GM23338 (cell line): ENCODE measurements at places on chromosomes 2 and 18. TPM values are rescaled to one million over a fixed set of nuclear protein-coding genes. Genes with fewer than 3 reads are reported as not detected.
A peak's percentile ranks its signal among the peaks of the same experiment; 100 is the strongest.

DNA sequence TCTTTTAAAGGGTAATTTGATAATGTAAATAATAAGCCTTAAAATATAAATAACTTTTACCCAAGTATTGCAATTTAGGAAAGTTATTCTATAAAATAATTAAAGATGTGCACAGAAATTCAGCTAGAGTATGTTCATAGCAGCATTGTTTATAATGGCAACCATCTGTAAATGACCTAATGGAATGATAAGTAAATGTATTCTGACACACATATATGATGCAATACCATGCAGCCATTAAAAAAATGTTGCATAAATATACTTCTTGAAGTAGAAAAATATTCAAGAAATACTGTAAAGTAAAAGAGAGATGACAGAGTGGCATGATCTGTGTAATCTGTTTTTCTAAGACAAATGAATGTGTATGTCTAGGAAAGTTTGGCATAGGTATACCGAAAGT lies 545.7 kb downstream of the ZEB2 start:
- no peaks in the 10 kb centered on the region for H3K36me3 ChIP-seq
- H3K27ac ChIP-seq = no peak overlapping the region
- DNase-seq = no peak
- H3K27me3 ChIP-seq = no peaks in the 10 kb centered on the region
- no peak overlapping the region for H3K4me3 ChIP-seq

DNA sequence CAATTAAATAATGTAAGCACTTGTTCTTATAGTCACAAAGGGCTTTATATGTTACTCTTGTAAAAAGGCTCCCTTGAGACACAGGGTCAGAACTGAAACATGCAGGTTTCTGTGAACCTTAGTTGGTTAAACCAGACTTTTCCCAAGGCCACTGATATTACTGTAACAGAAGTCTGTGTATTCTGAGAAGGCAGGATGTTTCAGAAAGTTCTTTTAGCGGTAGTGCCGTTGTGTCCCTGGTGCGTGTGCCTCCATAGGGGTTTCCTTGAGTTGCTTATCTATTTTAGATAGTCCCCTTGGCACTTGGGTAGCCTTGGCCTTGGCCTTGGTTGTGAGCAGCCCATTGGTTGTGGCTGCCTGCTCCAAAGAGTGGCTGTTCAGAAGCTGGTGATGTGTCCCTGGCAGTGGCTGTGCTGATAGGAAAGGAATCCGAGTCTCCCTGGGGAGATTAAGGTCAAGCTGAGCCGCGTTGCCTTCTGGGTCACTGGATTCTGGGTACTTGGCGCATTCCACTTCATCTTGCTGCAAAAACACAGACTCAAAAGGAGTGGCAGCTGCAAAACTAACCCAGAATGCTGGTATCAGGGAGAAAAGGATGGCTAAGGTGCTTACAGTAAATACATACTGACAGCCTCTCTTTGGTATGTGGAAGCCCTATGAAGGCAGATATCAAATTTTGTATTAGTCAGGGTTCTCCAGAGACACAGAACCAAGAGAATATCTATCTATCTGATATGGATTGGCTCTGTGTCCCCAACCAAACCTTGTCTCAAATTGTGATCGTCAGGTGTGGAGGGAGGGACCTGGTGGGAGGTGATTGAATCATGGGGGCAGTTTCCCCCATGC lies 69.7 kb downstream of the FHOD3 start:
- no peaks in the 10 kb centered on the region for H3K27me3 ChIP-seq
- H3K4me1 ChIP-seq = no peaks in the 10 kb centered on the region
- DNase-seq = no peak
- H3K36me3 ChIP-seq = no peaks in the 10 kb centered on the region
- H3K27ac ChIP-seq = no peak overlapping the region
- H3K4me3 ChIP-seq = no peak overlapping the region

DNA sequence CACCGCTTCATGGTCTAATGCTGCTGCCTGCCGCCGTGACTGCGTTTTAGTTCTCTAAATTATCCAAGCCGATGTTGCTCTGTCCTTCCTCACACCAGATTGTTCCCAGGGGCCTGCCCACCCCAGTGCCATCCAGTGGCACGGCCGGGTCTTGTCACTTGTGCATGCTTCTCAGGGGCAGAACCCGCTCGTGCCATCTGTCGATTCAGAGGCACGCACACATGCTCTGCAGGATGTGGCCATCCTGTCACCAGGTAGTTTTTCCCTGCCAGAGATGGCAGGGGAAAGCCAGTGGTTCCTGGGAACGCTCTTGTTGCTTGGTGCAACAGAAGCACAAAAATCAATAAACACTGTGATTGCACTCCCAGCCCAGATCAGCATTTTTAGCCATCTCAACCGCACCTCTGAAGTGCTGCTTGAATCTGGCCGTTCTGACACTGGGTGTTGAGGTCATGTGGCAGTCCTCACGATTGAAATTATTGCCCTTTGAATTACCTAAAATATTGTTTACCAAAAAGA lies 119.6 kb upstream of the BOD1L2 start:
- no peaks in the 10 kb centered on the region for H3K27me3 ChIP-seq
- peaks cover 5% of the 10 kb centered on the region; the same call in 1 of the 2 replicates for H3K4me1 ChIP-seq
- no peaks in the 10 kb centered on the region for H3K36me3 ChIP-seq
- H3K4me3 ChIP-seq = no peak overlapping the region
- no peak for DNase-seq

GRCh38 chr2:23526114-23526513 lies 141.1 kb downstream of the KLHL29 start:
- DNase-seq = no peak
- no peaks in the 10 kb centered on the region for H3K4me1 ChIP-seq

DNA sequence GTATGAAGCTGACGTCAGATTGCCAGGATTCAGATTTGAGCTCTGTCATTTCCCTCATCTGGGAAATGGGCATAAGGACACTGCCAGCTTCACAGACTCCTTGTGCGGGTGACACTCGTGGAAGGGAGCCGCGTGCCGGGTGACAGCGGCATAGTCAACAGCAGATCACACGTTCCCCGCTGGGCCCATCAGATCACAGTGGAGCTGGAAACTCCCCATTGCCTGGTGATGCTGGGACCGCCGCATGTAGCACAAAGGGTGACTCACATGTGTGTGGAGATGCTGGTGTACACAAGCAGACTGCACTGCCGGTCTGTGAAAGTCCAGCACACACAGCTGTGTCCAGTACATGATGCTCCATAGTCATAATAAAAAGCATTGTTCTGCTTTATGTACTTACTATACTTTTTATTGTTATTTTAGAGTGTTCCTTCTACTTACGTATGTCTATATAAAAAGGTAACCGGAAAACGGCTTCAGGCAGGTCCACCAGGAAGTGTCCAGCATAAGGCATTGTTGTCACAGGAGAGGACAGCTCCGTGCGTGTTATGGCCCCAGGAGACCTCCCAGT lies 31.8 kb downstream of the SALL3 start:
- no peak overlapping the region for H3K4me3 ChIP-seq
- no peak overlapping the region for H3K27ac ChIP-seq
- no peaks in the 10 kb centered on the region for H3K4me1 ChIP-seq
- DNase-seq = no peak
- no peaks in the 10 kb centered on the region for H3K36me3 ChIP-seq

DNA sequence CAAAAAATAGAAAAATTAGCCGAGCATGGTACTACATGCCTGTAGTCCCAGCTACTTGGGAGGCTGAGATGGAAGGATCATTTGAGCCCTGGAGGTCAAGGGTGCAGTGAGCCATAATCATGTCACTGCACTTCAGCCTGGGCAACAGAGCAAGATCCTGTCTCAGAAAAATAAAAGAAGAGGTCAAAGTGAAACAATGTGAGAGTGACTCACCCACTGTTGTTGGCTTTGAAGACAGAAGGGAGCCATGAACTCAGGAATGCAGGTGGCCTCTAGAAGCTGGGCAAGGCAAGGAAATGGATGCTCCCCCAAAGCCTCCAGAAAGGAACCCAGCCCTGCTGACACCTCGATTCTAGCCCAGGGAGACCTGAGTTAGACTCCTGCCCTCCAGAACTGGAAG lies 3.7 kb upstream of the TMEM214 start:
- no peak overlapping the region for H3K4me3 ChIP-seq
- H3K4me1 ChIP-seq = peaks cover 9% of the 10 kb centered on the region; the same call in 1 of the 2 replicates
- no peak for DNase-seq
- H3K36me3 ChIP-seq = no peaks in the 10 kb centered on the region
- H3K27me3 ChIP-seq = no peaks in the 10 kb centered on the region

DNA sequence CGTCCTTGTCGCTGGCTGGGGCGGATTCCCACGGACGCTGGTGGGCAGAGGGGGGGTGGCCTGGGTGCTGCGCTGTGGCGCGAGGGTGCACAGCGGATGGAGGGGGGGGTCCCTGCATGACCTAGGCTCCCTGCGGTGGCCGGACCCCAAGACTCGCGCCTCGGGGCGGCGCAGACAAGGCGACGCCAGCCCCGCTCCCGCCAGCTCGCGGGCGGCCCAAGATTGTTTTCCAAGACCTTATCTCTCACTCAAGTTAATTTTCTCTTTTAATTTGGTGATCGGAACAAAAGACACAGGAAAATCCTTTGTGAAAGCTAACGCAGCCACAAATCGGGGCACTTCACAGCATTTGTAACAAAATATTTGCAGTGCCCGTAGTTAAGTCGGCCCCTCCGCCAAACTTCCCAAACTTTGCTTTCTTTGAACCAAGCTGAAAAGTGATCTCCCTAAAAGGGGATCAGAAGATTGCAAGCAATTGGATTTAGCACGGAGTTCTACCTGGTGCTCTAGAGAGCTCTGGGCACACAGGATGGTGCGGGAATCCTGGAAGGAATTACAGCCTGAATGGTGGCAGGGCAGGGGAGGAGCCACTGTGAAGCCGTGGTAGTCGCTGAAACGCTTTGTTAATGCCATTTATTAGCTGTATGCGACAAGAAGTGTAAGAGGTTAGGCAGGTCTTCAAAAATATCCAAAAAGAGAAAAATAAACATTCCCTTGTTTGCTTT lies 4.8 kb upstream of the ID2 start:
- peaks cover 31% of the 10 kb centered on the region for H3K4me1 ChIP-seq
- H3K27ac ChIP-seq = no peak overlapping the region
- DNase-seq = peak; percentile 53
- peaks cover 70% of the 10 kb centered on the region for H3K27me3 ChIP-seq
- H3K36me3 ChIP-seq = no peaks in the 10 kb centered on the region; the same call in 1 of the 2 replicates

DNA sequence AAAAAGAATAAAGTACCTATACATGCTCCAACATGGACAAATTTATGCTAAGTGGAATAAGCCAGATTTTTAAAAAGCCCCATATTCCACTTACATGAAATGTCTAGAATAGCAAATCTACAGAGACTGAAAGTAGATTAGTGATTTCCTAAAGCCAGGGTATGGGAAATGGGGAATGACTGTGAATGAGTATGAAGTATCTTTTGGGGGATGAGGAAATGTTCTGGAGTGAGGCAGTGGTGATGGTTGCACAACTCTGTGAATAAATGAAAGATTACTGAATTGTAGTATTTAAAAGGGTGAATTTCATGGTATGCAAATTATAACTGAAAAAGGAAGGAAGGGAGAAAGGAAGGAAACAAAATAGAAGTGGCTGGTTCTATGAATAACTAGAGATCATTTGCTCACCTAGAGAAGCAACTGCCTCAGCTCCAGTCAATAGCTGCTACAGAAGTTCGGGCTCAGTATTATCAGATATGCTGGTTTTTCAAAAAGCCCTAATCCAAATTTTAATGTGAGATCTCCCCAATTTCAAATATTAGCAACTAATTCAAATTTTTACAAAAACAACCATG lies 39.3 kb downstream of the MAP3K2 start:
- H3K4me1 ChIP-seq = no peaks in the 10 kb centered on the region
- H3K27me3 ChIP-seq = no peaks in the 10 kb centered on the region
- no peaks in the 10 kb centered on the region for H3K36me3 ChIP-seq

- H3K27ac ChIP-seq = no peak overlapping the region
- H3K4me1 ChIP-seq = no peaks in the 10 kb centered on the region
- H3K36me3 ChIP-seq = peaks cover 10% of the 10 kb centered on the region
- H3K27me3 ChIP-seq = no peaks in the 10 kb centered on the region
- no peak overlapping the region for H3K4me3 ChIP-seq
- DNase-seq = no peak
Observed at GRCh38 chr18:42442656-42443055, 487.6 kb downstream of the PIK3C3 start.

POTEE gene
- 0.50 and 0.79 TPM in 2 replicates for polyA plus RNA-seq

CCDC150 gene
- polyA plus RNA-seq = 44.2 and 68.3 TPM in 2 replicates

SMIM21 gene
- polyA plus RNA-seq = not detected in 2 replicates

RGPD4 gene
- polyA plus RNA-seq = not detected in 2 replicates
